ENCODE measurements at places on chromosomes 16 and 17.

DNA sequence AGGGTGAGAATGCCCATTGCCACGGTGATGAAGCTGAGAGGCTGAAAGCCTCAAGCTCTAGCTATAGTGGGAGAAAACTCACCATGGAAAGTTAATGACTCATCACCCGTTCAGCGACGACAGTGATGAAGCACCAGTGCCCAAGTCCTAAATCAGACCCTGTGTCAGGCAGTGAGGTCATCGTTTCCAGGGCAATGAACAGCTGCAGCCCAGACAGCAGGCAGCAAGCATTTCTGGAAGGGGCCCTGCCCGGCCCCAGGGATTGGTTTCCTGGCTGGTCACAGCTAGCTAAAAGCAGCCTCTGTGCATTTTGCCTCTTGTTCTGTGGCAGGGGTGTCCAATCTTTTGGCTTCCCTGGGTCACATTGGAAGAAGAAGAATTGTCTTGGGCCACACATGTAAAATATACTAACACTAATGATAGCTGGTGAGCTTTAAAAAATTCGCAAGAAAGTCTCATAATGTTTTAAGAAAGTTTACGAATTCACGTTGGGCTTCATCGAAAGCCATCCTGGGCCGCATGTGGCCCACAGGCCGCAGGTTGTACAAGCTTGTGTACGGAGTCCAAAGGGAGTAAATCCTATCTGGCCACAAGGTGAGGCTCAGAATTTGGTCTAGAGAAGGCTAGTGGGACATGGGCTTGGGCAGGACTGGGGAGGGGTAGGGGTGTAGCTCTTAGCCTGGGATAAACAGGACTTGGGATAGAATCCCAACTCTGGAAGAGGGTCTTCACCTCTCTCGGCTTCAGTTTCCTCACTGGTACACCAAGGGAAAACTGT is 40.6 kb downstream of the MIS12 start:
- peak; percentile 65 for DNase-seq

- DNase-seq: no peak
These were observed 922 bp downstream of the FBXL19 start for GRCh38 chr16:30924076-30924912.

DNA sequence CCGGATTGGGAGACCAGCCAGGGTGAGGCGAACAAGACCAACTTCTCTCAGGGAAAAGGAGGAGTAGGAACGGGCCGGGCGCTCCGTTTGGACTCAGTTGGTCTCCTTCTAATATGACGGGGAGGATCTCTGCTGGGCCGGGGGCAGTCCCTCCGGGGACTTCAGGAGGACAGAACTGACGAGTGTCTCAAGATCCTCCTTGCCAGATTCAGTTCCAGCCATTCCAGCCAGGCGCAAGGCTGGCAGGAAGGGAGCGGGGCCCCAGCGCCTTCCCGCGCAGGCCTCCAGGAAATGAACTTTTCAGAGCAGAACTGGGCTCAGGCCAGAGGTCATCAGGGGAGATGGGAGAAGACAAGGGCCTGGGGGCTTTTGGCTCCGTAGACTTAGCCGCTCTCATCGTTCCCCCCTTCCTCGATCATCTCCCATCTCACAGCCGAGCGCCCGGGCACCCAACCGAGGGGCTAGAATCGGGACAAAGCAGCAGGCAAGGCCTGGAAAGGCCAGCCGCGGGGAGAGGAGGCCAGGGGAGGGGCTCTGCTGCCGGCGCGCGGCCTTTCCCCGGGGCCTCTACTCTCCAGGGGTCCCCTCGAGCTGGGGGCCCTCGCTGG is 1.6 kb downstream of the ZNF423 start:
- no peak for DNase-seq

GRCh38 chr17:51319186-51319585 is 58.8 kb downstream of the UTP18 start:
- DNase-seq: no peak

DNA sequence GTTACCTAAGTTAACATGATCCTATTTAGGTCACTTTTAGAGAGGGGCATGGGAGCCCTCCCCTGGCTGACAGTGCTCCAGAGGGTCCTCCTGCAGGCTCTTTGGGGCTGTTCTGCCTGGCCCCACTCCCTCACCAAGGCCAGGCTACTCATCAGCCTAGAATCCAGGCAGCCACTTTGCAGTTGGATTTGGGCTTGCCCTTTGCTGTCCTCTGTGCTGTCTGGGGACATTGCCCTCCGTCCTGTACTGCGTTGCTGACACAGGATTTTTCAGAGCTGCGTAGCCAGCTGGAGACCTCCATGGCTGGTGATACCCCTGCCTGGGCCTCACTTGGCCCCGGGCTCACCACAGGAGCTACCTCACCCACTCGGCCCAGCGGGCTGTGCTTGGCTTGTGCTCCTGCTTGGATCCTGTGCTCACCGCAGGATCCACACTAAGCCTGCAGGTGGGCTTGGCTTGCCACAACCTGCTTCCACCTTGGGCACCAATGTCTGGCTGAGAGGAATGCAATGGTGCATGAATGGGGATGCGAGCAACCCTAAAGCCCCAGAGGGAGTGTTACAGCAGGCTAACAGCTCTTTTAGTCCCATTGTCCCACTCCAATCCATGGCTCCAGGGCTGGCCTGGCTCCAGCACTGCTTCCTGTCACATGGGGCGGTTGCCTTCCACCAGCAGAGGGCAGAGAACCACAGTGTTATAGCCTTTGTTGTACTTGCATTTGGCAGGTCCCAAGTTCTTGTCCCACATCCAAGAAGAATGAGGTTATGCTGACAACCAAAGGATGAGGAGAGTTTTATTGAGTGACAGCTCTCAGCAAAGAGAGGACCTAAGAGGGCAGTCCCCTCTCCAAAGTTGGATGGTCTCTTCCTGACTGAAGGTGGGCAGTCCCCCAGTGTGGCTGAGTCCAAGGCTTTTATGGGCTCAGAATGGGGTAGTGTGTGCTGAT is 21.5 kb downstream of the CCL4 start:
- DNase-seq: no peak

DNA sequence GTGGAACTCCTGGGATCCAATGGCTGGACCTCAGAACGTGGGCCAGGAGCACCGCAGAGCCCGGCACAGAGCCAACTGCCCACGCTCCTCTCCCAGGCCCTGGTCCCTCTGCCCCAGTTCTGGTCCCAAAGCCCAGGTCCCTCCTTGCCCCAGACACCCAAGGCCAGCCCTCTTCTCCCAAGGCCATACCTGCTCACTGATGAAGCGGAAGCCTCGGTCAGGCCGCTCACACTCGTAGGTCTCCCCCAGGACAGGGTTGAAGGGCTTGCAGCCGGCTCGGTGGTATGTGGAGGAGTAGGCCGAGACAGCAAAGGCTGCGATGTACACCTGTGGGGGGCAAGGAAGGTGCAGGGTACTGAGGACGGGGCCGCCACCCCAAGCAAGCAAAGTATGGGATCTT is 8.5 kb downstream of the OSBPL7 start:
- DNase-seq: no peak

DNA sequence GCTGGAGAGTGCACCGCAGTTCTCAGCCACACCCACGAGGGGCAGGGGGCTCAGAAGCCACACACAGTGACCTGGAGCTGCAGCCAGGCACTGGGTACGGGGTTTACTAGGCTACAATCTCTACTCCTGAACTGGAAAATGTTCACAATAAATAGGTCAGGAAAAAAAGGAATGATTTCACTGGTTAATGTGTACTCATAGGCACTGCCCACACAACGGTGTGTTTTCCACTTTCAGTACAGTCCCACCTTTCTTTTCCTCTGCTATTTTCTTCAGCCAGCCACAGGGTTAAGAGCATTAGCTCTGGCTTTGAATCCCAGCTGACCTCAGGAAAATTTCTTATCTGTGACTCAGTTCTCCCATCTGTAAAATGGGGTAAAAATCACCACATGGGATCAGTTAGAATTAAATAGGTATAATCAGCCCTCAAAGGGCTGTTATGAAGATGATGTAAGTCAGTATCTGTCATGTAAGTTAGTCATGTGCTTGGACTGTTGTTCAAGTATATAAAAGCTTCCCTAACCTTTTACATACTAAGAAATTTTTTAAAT is 35.7 kb downstream of the ZCCHC14 start:
- DNase-seq: no peak

Data from GDM1 (cell line).